Upper lobe of right lung (tissue), 1 donor: ENCODE measurements at places on chromosomes 3 and 15. TPM values are rescaled to one million over a fixed set of nuclear protein-coding genes. Genes with fewer than 3 reads are reported as not detected.

Gene CCR3
- 0.43 TPM for total RNA-seq

Gene LRRC31
- total RNA-seq, result 1.7 TPM

Gene ESYT3
- 66.4 TPM for total RNA-seq

Gene PLCB2
- total RNA-seq, result 61.2 TPM

Gene DAZL
- not detected for total RNA-seq

Gene SLC6A1
- 0.84 TPM for total RNA-seq

Gene MORC1
- total RNA-seq, result not detected

Gene C2CD4B
- 3.5 TPM for total RNA-seq

Gene KLHL25
- 4.7 TPM for total RNA-seq

Gene CD96
- total RNA-seq, result 9.5 TPM

Gene CPEB1
- 2.5 TPM for total RNA-seq

Gene RABL3
- total RNA-seq, result 17.2 TPM

Gene STXBP5L
- total RNA-seq, result not detected

Gene ATOSA
- total RNA-seq, result 42.5 TPM

Gene FGF7
- total RNA-seq, result 21.9 TPM

Gene HTR3D
- not detected for total RNA-seq

Gene MOBP
- total RNA-seq, result not detected

Gene HYAL1
- total RNA-seq, result 78.8 TPM

Gene TMCO5A
- not detected for total RNA-seq

Gene SEMA3F
- 65.6 TPM for total RNA-seq

Gene COL6A6
- 34.8 TPM for total RNA-seq

Gene SLCO2A1
- total RNA-seq, result 234 TPM

Gene IL12A
- total RNA-seq, result 0.96 TPM

Gene EAF2
- 4.8 TPM for total RNA-seq

Gene AEN
- 34.6 TPM for total RNA-seq

Gene ENTPD3
- 3.7 TPM for total RNA-seq

Gene GPR15
- 2.5 TPM for total RNA-seq

Gene ANO10
- total RNA-seq, result 30.6 TPM

Gene CLEC3B
- total RNA-seq, result 265 TPM

Gene KNL1
- 0.61 TPM for total RNA-seq

Gene CLDN16
- total RNA-seq, result 0.14 TPM

Gene PRTG
- total RNA-seq, result 8.6 TPM

Gene ANKRD34C
- not detected for total RNA-seq

Gene MEX3B
- 1.9 TPM for total RNA-seq

Gene AP3S2
- total RNA-seq, result 32.1 TPM

Gene ABTB1
- 47.5 TPM for total RNA-seq

Gene GBE1
- 29.2 TPM for total RNA-seq

Gene CTXN2
- total RNA-seq, result not detected

Gene ELL3
- 4.3 TPM for total RNA-seq

Gene RTP1
- not detected for total RNA-seq

Gene TMEM108
- 15.4 TPM for total RNA-seq

Gene FBXL2
- 7.6 TPM for total RNA-seq

Gene ITGA11
- total RNA-seq, result 7.1 TPM

Gene PIGZ
- total RNA-seq, result 3.6 TPM

Gene GOLGA6L25
- not detected for total RNA-seq

Gene ACKR4
- 8.0 TPM for total RNA-seq

Gene GPR87
- total RNA-seq, result 0.67 TPM

Gene CATSPER2
- 3.3 TPM for total RNA-seq

Gene SCN5A
- 0.58 TPM for total RNA-seq

Gene LEKR1
- 2.1 TPM for total RNA-seq

Gene CD47
- total RNA-seq, result 228 TPM

Gene SNTN
- total RNA-seq, result not detected

Gene ANKRD63
- not detected for total RNA-seq

Gene EFCC1
- total RNA-seq, result 17.2 TPM

Gene CRYGS
- 3.8 TPM for total RNA-seq
